ENCODE measurements at places on chromosomes 4 and X. TPM values are rescaled to one million over a fixed set of nuclear protein-coding genes. Genes with fewer than 3 reads are reported as not detected.

SGCB gene
- total RNA-seq: 23.9 TPM

SOX3 gene
- not detected for total RNA-seq

ENPEP gene
- not detected for total RNA-seq

STAP1 gene
- total RNA-seq: not detected

IBSP gene
- not detected for total RNA-seq

ANK2 gene
- total RNA-seq: 0.94 TPM

EDNRA gene
- total RNA-seq: 0.33 TPM

EOLA1 gene
- total RNA-seq: 21.3 TPM

SUPT20HL1 gene
- total RNA-seq: not detected

SLC4A4 gene
- total RNA-seq: 2.6 TPM

MAGEB1 gene
- not detected for total RNA-seq

FAM13A gene
- 6.4 TPM for total RNA-seq

CACNA1F gene
- total RNA-seq: not detected

FGF16 gene
- not detected for total RNA-seq

NAA10 gene
- 214 TPM for total RNA-seq

C4orf51 gene
- not detected for total RNA-seq

ADAM29 gene
- not detected for total RNA-seq

PABPC4L gene
- total RNA-seq: 0.16 TPM
